ENCODE measurements at places on chromosomes 11 and 22. TPM values are rescaled to one million over a fixed set of nuclear protein-coding genes. Genes with fewer than 3 reads are reported as not detected.

The FOLR1 gene
- under 0.01 TPM for total RNA-seq

The RCOR2 gene
- under 0.01 TPM for total RNA-seq

The APOBEC3A gene
- not detected for total RNA-seq

The SORL1 gene
- total RNA-seq = 0.36 TPM

- peak; percentile 30 for DNase-seq
These were observed 2.2 kb downstream of the TANGO2 start for GRCh38 chr22:20022978-20023613.

GRCh38 chr11:32920570-32920969 lies 28.0 kb downstream of the QSER1 start:
- no peak for DNase-seq

- DNase-seq = no peak
These were observed 89.6 kb upstream of the ARHGAP32 start for GRCh38 chr11:129281471-129282415.

DNA sequence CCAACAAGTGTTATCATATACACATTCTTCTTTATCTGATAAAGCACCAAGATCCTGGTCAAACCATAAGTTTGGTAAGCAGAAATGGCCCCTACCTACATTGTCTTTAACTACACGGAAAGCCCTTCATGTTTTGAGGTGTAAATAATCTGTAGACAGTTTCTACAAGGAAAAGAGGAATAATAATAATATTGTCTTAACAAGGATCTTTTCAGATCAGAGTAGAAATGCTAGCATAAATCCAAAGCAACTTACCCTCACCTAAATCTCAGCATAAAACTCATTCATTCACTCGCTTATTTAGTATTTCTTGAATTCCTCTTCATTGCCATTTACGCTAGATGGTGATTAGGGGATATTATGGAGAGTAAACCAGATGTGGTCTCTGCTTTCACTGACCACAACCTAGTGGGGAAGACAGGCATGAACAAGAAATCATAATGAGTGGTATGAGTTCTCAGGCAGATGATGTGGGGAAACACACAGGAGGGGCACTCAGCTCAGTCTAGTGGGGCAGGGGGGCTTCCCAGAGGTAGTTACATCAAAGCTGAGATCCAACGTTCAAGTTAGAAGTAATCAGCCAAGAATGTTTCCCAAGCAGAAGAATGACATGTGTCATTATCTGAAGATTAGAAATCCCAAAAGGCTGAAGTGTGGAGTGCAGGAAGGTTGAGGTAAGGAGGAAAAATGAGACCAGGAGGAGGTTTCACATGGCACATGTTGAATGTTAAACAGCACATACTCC lies 65.4 kb upstream of the ZC3H12C start:
- no peak for DNase-seq

- DNase-seq = peak; percentile 98
These were observed 17.0 kb upstream of the IL2RB start for GRCh38 chr22:37166675-37167066.

DNA sequence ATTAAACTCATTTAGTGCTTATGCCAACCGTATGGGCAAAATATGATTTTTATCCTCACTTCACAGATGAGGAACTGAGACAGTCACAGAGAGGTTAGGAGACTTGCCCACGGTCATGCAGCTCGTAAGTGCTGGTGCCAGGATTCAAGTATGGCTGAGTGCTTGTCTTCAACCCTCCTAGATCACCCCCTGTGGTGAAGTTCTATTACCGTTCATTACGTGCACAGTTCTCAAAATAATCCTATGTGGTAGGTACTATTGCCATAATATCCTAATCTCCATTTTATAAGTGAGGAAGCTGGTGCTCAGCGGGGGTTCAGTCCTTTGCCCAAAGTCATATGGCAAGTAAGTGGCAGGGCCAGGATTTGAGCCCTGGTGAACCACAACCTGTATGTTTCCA lies 1.5 kb downstream of the MIEF1 start:
- DNase-seq = peak; percentile 73

GRCh38 chr11:364991-365725 lies 4.1 kb upstream of the B4GALNT4 start:
- peak; percentile 72 for DNase-seq

- DNase-seq = no peak
These were observed 10.2 kb upstream of the P4HA3 start for GRCh38 chr11:74321487-74322188.

- peak; percentile 91 for DNase-seq
These were observed 18.1 kb downstream of the RNH1 start for GRCh38 chr11:488992-489391.

DNA sequence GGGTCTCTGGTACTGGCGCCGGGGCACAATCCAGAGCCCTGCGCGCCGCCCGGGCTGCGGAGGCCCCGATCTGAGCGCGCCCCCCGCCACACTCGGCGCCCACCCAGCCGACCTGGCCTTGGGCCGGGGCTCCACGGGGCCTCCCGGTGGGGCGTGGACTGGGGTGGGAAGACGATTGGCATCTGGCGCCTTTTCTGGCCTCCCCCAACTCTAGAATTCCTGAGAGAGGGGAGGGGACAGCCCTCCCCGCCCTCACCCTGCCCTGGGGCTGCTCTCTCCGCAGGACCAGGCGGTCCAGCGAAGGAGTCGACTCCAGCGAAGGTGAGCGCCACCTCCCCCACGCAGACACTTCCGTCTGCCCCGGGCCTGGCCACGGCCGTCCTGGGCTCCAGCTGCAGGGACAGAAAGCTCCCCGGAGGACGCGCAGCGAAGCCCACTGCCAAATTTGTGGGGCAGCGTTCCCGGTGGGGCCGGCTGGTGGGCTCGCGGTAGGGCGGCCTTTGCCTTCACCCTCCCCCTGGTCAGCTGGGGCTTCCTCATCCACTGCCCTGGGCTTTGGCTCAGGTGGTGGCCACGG lies 593 bp downstream of the SSH3 start:
- DNase-seq = peak; percentile 86

GRCh38 chr11:16352707-16353106 lies 3.6 kb downstream of the SOX6 start:
- no peak for DNase-seq

DNA sequence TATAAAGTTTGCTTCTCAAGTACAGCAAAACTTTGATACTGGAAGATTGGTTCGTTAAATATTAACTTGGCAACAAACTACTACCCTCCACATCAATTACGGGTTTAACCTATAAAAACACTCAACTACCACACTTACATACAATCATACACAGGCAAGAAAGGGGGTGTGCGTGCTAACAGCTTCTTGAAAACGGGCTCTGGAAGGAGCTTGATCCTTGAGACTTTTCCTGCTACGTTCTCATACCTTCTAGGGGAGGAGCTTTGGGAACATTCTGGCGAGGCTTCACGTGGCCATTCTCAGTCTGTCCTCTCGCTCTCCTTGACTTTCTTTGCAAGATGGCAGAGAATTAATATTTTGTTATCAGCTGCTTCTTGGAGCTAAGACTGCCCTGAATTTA lies 6.8 kb upstream of the ESAM start:
- no peak for DNase-seq

DNA sequence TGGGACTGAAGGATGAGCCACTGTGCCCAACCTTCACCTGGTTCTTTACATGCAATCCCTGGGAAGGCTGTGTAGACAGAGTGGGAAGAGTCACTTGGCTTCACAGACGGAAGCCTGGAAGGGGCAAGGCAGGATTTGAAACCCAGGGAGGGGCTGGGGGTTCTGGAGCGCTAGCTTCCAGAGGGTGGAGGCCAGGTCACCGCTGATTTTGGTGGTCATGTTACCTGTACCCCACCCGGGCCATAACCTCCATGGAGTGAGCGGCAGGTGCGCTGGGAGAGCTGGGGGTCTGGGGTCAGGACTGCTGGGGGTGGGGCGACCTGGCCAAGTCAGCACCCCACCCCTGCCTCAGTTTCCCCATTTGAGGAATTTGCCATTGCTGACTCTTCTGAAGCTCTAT lies 38.3 kb downstream of the PDGFB start:
- DNase-seq = peak; percentile 17

GRCh38 chr11:13335319-13335718 lies 57.7 kb downstream of the BMAL1 start:
- DNase-seq = peak; percentile 86

DNA sequence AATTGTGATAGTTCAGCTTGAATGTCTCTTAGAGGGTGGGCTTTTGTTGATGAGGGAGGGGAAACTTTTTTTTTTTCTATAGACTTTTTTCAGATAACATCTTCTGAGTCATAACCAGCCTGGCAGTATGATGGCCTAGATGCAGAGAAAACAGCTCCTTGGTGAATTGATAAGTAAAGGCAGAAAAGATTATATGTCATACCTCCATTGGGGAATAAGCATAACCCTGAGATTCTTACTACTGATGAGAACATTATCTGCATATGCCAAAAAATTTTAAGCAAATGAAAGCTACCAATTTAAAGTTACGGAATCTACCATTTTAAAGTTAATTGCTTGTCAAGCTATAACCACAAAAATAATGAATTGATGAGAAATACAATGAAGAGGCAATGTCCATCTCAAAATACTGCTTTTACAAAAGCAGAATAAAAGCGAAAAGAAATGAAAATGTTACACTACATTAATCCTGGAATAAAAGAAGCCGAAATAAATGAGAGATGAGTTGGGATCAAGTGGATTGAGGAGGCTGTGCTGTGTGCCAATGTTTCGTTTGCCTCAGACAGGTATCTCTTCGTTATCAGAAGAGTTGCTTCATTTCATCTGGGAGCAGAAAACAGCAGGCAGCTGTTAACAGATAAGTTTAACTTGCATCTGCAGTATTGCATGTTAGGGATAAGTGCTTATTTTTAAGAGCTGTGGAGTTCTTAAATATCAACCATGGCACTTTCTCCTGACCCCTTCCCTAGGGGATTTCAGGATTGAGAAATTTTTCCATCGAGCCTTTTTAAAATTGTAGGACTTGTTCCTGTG lies 3.9 kb downstream of the MALAT1 start:
- no peak for DNase-seq

GRCh38 chr22:20432244-20432686 lies 5.4 kb downstream of the SCARF2 start:
- peak; percentile 89 for DNase-seq

DNA sequence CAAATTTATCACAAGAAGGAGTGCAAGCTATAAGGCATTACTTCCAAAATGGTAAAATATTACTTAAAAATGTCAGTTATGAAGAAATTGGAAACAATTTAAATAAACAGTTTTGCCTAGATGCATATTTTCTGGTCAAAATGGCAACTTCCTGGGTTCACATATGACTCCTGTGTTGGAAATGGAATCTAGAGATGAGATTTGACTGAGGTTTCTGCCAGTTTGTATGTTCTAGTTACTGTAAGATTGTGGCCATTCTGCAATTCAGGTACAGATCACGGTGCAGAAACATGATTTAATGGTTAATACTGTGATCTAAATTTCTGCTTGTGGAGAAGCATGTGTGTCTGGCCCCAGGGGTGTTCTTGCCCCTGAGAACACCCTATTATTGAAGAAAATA lies 3.4 kb upstream of the OR4C6 start:
- no peak for DNase-seq

- DNase-seq = no peak
These were observed 72.7 kb upstream of the AKIP1 start for GRCh38 chr11:8838248-8838647.

DNA sequence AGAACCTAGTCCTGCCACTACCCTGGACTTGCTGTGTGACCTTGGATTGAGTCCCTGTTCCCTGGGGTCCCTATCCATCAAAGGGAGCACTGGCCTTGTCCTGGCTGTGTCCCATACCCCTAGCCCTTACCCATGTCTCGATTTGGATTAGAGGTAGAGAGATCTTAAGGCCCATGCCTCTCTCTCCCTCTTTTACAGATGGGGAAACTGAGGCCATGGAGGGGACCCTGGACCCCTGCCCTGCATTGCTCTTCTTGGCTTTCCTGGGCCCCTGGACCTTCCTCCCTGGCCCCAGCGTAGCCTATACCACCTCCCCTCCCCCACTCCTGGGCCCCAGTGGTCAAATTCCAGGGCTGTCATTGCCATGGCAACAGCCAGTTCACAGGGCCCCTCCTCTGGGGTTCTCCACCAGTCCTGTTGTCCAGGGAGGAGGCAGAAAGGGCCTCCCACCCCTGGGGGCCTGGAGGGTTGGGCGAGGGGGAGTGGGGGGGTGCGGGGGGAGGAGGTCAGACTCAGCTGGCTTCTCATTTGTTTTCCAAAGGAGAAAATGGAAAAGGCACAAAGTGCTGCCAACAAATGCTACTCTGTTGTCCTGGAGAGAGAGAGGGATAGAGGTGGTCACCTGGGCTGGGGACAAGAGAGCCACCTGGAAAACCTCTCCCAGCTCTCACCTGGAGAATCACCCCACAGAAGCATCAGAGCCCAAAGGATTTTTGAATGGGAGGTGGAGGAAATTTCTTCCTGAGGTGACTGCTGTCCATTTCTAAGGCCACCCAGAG lies 23.3 kb downstream of the ARHGEF17 start:
- DNase-seq = peak; percentile 87

DNA sequence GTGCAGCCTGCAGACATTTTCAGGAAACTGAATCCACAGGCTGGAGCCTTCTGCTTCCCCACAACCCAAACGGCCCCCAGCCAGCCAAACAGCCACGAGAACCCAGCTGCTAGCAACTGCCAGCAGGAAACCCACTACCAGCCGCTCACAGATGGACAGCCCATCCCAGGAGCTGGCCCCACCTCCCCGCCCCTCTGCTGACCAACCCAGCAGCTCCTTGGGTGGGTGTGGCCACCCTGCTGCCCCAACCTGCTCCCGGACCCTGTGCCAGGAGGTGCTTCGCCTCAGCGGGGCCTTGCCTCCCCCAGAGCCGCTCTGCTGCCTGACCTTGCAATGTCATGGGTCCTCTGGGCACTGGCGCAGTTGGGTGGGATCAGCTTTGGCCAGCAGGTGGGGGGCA lies 8.2 kb upstream of the CCDC188 start:
- DNase-seq = no peak

GRCh38 chr22:35567351-35568141 lies 26.9 kb downstream of the RASD2 start:
- peak; percentile 63 for DNase-seq

DNA sequence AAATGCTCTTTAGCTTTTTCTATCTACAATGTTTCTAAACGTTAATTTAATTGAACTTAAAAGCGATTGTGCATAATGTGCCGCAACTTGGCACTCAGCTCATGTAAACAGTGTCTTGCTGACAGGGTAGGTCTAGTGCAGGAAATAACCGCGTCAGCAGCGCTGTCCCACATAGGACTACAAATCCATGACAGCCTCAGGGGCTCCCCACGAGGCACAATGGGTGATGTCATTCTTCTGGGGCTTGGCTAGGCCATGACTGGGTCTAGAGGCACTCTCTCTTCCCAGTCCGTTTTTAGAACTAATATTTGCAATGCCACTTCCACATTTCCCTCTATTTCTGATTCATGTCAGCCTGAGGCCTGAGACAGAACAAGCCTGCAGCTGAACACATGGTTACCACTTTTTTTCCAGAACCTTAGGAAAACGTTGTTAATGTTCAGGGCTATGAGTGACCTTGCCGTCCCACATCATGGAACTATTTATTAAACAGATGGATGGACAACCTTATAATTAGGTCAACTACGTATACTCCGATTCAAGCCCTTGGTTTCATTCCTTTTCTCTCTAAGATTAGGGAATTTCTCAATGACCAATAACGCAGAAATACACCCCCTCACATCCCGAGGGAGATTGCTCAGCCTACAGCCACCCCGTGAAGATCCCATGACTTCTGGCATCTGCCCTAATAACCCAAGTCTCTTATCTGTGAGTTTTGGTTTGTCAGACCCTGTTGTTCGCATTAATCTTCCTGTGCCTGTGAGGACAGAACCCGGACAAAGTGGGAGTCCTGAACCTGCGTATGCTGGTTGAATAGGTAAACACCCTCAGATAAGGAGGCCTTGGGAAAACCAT lies 19.4 kb upstream of the SNX32 start:
- no peak for DNase-seq
